ENCODE measurements at places on chromosomes 7 and 10.

DNA sequence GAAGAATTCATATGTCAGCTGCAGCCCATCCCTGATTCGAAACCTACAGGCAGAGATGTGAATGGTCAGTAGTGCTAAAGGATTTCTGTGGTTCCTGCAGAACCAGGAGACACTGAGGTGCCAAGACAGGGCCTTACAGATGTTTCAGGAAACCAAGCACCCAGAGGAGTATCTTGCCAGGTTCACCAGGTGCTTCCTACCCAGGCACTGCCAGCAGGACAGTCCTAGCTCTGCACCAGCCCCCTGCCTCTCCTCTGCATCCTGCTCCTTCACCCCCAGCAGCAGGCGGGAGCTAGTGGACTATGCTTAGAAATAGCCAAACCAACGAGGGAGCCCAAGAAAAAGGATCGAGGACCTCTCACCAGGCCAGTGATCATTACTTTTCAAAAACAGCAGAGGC, 4.2 kb upstream of the IKZF1 start:
- DNase-seq = no peak

DNA sequence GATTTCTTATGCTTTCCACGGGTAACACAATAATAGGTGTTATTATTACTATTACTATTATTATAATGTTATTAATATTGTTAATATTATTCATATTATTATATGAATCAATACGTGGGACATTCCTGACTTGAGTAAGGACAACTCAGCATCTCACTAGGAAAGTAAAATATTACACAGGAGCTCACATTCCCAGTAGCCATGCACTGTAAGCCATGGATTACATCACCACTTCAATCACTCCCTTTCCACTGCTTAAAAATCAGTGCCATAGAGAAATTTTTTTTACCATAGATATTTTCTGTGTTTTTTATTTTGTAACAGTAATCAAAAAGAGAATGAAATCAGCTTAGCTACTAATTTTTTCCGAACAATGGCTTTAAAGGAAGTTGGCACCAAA, 68.5 kb upstream of the DGKI start:
- DNase-seq = no peak

- DNase-seq = peak; percentile 52
Observed at GRCh38 chr10:52779541-52780390, 7.2 kb upstream of the MBL2 start.

DNA sequence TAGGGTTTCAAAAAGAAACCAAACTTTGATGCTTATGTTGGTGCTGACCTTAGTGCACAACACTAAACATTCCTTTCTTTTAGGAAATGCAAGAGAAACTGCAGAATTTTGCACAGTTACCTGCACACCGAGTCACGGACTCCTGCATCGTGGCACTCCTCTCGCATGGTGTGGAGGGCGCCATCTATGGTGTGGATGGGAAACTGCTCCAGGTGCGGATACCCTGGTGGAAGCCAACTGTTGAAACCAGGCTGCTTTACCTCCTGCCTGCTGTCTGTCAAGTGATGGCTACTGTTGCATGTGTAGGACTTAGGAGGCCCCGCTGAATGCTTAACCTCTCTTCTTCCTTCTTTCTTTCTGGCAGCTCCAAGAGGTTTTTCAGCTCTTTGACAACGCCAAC, 11.7 kb downstream of the CASP2 start:
- no peak for DNase-seq

GRCh38 chr7:94330269-94331020, 64.2 kb upstream of the COL1A2 start:
- no peak for DNase-seq

GRCh38 chr10:86956195-86956847, 1.1 kb downstream of the MMRN2 start:
- DNase-seq = no peak

GRCh38 chr10:22544325-22545068, 169.9 kb downstream of the PIP4K2A start:
- no peak for DNase-seq

Data from A172 (cell line).